Cardiac muscle cell (in vitro differentiated cells and primary cell): ENCODE measurements at places on chromosomes 13 and 19. TPM values are rescaled to one million over a fixed set of nuclear protein-coding genes. Genes with fewer than 3 reads are reported as not detected.
A peak's percentile ranks its signal among the peaks of the same experiment; 100 is the strongest.

DNA sequence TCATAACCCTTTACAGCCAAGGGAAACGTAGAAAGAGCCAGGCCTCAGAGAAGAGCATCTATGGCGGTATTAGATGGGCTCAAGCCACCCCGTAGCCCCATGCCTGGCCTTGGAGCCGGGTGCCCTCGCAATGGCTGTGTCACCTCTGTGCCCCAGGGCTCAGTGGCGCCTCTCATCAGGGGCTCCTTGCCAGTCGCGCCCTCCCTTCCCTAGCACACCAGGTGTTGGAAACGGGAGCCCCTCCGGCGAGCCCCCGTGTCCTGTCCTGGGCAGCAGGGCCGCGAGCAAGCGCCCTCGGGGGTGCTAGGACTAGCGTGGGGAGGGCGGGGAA is 453 bp downstream of the ZNF256 start:
- H3K4me1 ChIP-seq, result peaks cover 9% of the 10 kb centered on the region
- peak overlapping the region; percentile 90 for H3K27ac ChIP-seq
- H3K27me3 ChIP-seq, result no peaks in the 10 kb centered on the region
- DNase-seq, result peak; percentile 1
- peaks cover 3% of the 10 kb centered on the region for H3K36me3 ChIP-seq

DNA sequence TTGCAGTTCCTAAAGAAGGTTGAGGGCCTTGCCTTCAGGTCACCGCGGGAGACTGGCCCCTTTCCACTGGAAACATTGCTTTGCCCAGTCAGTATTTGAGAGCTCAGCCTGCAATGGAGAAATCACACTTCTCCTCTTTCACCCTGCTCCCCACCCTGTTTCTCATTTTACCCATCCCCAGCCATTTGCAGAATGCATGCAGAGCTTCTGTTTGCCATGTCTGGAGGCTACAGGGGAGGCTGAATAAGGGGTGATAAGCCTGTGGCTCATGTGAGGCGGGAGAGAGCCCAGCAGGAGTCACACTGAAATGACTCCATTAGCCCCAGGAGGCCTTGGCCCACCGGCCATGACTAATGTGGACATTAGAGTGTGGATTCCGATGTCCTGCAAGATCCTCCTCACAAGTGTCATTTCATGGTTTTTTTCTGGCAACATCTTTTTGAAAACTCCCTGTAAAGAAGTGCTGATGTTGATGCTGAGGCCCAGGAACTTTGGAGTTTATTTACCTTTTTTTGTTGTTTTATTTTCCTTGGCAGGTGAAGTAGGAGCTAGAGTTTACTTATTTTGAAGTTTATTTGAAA is 6.3 kb downstream of the SPINT2 start:
- peak overlapping the region; percentile 67 for H3K27ac ChIP-seq
- no peaks in the 10 kb centered on the region for H3K36me3 ChIP-seq
- no peak overlapping the region for H3K4me3 ChIP-seq
- no peak for DNase-seq
- H3K27me3 ChIP-seq, result no peaks in the 10 kb centered on the region

- peaks cover 31% of the 10 kb centered on the region for H3K4me1 ChIP-seq
- H3K4me3 ChIP-seq, result no peak overlapping the region
- no peaks in the 10 kb centered on the region for H3K27me3 ChIP-seq
- peak overlapping the region; percentile 72 for H3K27ac ChIP-seq
These were observed 45.3 kb downstream of the POLR1D start for GRCh38 chr13:27666951-27667350.

- no peaks in the 10 kb centered on the region for H3K27me3 ChIP-seq
- no peak overlapping the region for H3K4me3 ChIP-seq
- H3K27ac ChIP-seq, result no peak overlapping the region
- DNase-seq, result no peak
These were observed 142.3 kb downstream of the DPF1 start for GRCh38 chr19:38081547-38082255.

- DNase-seq, result peak; percentile 31
- no peaks in the 10 kb centered on the region for H3K36me3 ChIP-seq
- H3K4me3 ChIP-seq, result no peak overlapping the region
- no peaks in the 10 kb centered on the region for H3K4me1 ChIP-seq
These were observed 431.8 kb upstream of the SGCG start for GRCh38 chr13:22748866-22749577.

DNA sequence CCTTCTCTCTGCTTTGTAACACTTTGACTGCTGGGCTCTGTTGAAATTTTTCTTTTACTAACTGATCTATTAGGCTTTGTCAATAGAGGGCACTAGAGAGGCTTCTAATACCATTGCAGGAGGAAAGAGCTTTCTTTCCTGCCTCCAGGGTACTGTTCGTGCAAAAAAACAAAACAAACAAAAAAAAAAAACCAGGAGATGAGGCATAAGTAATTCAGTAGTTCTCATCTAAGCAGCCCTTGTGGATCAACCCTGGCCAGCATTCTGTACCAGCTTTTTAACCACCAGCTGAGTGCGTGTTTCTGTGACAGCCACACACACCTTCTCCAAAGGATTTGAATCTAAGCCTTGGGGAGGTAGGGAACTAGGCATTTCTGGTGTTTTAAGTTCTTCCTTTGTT is 1707.6 kb upstream of the SLC10A2 start:
- peak; percentile 70 for DNase-seq

DNA sequence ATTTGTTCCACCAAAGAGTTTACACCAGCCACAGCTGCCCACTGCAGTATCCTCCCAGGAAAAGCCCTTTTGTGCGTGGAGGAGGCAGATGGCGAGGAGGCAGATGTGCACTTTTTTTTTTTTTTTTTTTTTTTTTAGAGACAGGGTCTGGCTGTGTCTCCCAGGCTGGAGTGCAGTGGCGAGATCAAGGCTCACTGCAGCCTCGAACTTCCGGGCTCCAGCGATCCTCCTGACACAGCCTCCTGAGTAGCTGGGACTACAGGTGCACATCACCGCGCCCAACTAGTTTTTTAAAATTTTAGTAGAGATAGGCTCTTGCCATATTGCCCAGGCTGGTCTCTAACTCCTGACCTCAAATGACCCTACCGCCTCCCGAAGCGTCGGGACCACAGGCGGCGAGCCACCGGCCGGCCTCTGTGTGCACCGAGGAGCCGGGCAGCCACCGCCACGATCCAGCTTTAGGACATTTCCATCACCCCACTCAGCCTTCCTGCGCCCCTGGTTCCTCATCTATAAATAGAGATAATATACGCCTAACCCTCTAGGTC is 563 bp upstream of the PDCD5 start:
- no peaks in the 10 kb centered on the region for H3K4me1 ChIP-seq
- no peak overlapping the region for H3K27ac ChIP-seq
- H3K27me3 ChIP-seq, result peaks cover 7% of the 10 kb centered on the region
- peaks cover 11% of the 10 kb centered on the region for H3K36me3 ChIP-seq
- H3K4me3 ChIP-seq, result peak overlapping the region; percentile 77

DNA sequence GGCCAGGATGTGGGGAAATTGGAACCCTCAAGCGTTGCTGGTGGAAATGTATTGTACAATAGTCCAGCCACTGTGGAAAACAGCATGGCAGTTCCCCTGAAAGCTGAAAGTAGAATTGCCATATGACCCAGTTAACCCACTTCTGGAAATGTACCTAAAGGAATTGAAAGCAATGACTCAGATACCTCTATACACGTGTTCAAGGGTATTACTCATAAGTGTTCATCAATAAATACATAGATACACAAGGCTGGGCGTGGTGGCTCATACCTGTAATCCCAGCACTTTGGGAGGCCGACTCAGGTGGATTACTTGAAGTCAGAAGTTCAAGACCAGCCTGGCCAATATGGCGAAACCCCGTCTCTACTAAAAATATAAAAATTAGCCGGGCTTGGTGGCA is 71.9 kb upstream of the IRS2 start:
- H3K4me1 ChIP-seq, result no peaks in the 10 kb centered on the region
- H3K27ac ChIP-seq, result no peak overlapping the region
- no peak for DNase-seq

GRCh38 chr13:65855242-65855805 is 1374.8 kb downstream of the PCDH9 start:
- no peaks in the 10 kb centered on the region for H3K27me3 ChIP-seq
- H3K27ac ChIP-seq, result no peak overlapping the region
- DNase-seq, result no peak
- H3K4me1 ChIP-seq, result no peaks in the 10 kb centered on the region
- no peaks in the 10 kb centered on the region for H3K36me3 ChIP-seq

DNA sequence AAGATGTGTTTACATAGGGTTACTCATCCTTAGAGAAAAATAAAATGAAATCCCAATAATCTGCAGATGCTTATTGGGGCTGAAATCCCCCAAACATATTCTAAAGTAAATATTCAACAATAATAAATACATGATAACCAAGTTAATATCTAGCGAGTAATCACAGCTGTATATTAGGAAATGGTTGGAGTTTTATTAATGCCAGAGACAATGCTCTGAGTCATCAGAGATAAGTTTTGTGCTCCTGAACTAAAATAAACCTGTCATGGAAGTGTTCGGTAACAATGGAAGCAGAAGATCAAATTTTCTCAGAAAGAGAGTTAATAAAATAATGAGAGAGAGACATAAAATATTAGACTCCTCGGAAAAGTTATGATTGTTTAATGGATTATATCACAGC is 31.4 kb downstream of the FLT1 start:
- no peaks in the 10 kb centered on the region for H3K27me3 ChIP-seq
- DNase-seq, result no peak
- H3K27ac ChIP-seq, result no peak overlapping the region
- H3K4me3 ChIP-seq, result no peak overlapping the region
- no peaks in the 10 kb centered on the region for H3K36me3 ChIP-seq

GRCh38 chr19:15905026-15905425 is 7.2 kb upstream of the CYP4F2 start:
- no peaks in the 10 kb centered on the region for H3K27me3 ChIP-seq
- H3K36me3 ChIP-seq, result no peaks in the 10 kb centered on the region
- no peak for DNase-seq
- H3K4me1 ChIP-seq, result no peaks in the 10 kb centered on the region

GRCh38 chr13:71546881-71547280 is 320.1 kb downstream of the DACH1 start:
- no peak overlapping the region for H3K27ac ChIP-seq
- DNase-seq, result no peak
- H3K36me3 ChIP-seq, result no peaks in the 10 kb centered on the region
- no peaks in the 10 kb centered on the region for H3K27me3 ChIP-seq

DNA sequence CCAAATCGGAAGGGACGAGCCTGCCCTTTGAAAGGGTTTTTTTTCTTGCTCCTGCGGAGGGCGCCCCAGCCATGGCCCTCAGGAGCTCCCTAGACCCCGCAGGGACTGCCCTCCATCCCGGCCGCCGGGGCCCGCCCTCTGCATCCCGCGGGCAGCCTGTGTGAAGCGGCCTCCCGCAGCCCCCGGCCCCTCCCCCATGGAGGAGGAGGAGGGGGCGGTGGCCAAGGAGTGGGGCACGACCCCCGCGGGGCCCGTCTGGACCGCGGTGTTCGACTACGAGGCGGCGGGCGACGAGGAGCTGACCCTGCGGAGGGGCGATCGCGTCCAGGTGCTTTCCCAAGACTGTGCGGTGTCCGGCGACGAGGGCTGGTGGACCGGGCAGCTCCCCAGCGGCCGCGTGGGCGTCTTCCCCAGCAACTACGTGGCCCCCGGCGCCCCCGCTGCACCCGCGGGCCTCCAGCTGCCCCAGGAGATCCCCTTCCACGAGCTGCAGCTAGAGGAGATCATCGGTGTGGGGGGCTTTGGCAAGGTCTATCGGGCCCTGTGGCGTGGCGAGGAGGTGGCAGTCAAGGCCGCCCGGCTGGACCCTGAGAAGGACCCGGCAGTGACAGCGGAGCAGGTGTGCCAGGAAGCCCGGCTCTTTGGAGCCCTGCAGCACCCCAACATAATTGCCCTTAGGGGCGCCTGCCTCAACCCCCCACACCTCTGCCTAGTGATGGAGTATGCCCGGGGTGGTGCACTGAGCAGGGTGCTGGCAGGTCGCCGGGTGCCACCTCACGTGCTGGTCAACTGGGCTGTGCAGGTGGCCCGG is 815 bp downstream of the MAP3K10 start:
- H3K4me1 ChIP-seq, result no peaks in the 10 kb centered on the region
- no peaks in the 10 kb centered on the region for H3K36me3 ChIP-seq
- DNase-seq, result peak; percentile 36
- no peak overlapping the region for H3K27ac ChIP-seq

DNA sequence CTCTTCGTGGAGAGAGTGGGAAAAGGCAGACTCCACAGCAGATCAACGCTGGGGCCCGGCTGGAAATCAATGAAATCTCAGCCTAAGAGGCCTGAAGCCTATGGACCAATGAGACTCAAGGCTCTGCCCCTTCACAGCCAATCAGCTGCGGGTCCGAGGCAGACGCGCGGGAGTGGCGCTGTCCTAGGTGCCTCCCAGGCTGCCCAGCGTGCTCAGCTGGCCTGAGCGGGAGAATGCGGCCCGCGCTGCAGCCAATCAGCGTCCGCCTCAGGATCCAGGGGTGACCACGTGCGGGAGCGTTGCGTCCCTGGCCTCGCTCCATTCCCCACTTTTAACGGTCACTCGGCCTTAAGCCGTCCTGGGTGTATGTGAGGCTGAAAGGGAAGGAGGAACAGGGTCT is at the start of gene ZBTB32:
ZBTB32 (plus strand) TSS at position 341 of the 400 bp plus-strand sequence. CDS start 10,069 bp downstream, outside the sequence.
- no peaks in the 10 kb centered on the region for H3K27me3 ChIP-seq
- DNase-seq, result peak; percentile 69
- no peaks in the 10 kb centered on the region for H3K36me3 ChIP-seq
- no peak within 1 kb of the TSS for H3K27ac ChIP-seq
- no peaks in the 10 kb centered on the region for H3K4me1 ChIP-seq

GRCh38 chr19:31548941-31549340 is 199.7 kb upstream of the TSHZ3 start:
- H3K27me3 ChIP-seq, result peaks cover 75% of the 10 kb centered on the region
- no peak overlapping the region for H3K4me3 ChIP-seq
- H3K36me3 ChIP-seq, result no peaks in the 10 kb centered on the region
- no peaks in the 10 kb centered on the region for H3K4me1 ChIP-seq
- H3K27ac ChIP-seq, result no peak overlapping the region
- DNase-seq, result peak; percentile 63

LGI4 gene
- 26.7 and 27.5 TPM in 2 replicates for polyA plus RNA-seq

ZBTB32 gene
- 0.53 and 0.59 TPM in 2 replicates for polyA plus RNA-seq

ZNF382 gene
- 14.5 and 30.3 TPM in 2 replicates for polyA plus RNA-seq

UGGT2 gene
- 23.3 and 27.9 TPM in 2 replicates for polyA plus RNA-seq

RNF113B gene
- polyA plus RNA-seq, result 0.10 TPM in 1 of 2 replicates, not detected in the other

SIGLEC8 gene
- not detected in 2 replicates for polyA plus RNA-seq
